ENCODE measurements at places on chromosomes 2 and 18.

GRCh38 chr2:157067562-157067961 lies 189.9 kb upstream of the GALNT5 start:
- no peak overlapping the region for H3K4me3 ChIP-seq
- H3K27ac ChIP-seq, result no peak overlapping the region
- DNase-seq, result no peak
- H3K4me1 ChIP-seq, result no peaks in the 10 kb centered on the region
- peaks cover 4% of the 10 kb centered on the region for H3K27me3 ChIP-seq

GRCh38 chr2:185441486-185442005 lies 297.1 kb upstream of the FSIP2 start:
- no peak overlapping the region for H3K4me3 ChIP-seq
- no peaks in the 10 kb centered on the region for H3K4me1 ChIP-seq
- DNase-seq, result no peak
- no peaks in the 10 kb centered on the region for H3K36me3 ChIP-seq
- H3K27me3 ChIP-seq, result no peaks in the 10 kb centered on the region
- H3K27ac ChIP-seq, result no peak overlapping the region

GRCh38 chr2:128198656-128199055 lies 107.7 kb downstream of the UGGT1 start:
- H3K27ac ChIP-seq, result no peak overlapping the region
- peaks cover 25% of the 10 kb centered on the region for H3K4me1 ChIP-seq
- H3K4me3 ChIP-seq, result no peak overlapping the region
- no peak for DNase-seq
- no peaks in the 10 kb centered on the region for H3K36me3 ChIP-seq

GRCh38 chr18:63173983-63174382 lies 145.6 kb downstream of the BCL2 start:
- no peak for DNase-seq
- peaks cover 43% of the 10 kb centered on the region for H3K4me1 ChIP-seq
- H3K27me3 ChIP-seq, result no peaks in the 10 kb centered on the region
- peaks cover 9% of the 10 kb centered on the region for H3K36me3 ChIP-seq
- no peak overlapping the region for H3K4me3 ChIP-seq
- H3K27ac ChIP-seq, result peak overlapping the region; percentile 95

GRCh38 chr2:43270930-43271615 lies 44.7 kb upstream of the ZFP36L2 start:
- DNase-seq, result no peak
- H3K4me3 ChIP-seq, result no peak overlapping the region
- no peaks in the 10 kb centered on the region for H3K27me3 ChIP-seq

DNA sequence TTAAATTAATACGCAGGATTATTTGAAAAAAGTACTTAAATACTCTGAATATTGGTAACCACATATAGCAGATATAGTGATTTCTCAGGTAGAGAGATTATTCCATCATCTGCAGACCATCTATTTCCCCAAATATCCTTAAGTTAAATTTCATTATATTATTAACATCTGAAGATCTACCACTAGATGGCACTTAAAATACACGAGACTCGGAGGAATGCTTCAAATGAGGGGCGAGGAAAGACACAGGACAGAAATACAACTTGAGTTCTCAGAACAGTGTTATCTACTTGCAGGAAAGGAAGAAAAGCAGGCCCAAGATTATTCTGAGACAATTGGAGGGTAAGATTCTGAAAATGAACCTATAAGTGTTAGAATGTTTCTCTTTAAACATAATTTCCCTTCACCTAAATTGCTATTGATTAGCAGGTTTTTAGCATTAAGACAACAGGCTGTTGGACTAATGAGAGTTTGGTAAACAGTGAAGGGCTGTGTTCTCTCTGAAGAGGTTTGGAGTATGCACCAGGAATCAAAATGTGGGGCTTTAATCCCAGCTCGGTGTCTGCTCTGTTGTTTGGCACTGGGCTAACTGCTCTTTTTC lies 76.9 kb upstream of the GCFC2 start:
- DNase-seq, result no peak
- no peak overlapping the region for H3K27ac ChIP-seq
- H3K4me3 ChIP-seq, result no peak overlapping the region
- peaks cover 27% of the 10 kb centered on the region for H3K27me3 ChIP-seq
- H3K36me3 ChIP-seq, result peaks cover 3% of the 10 kb centered on the region
- peaks cover 3% of the 10 kb centered on the region for H3K4me1 ChIP-seq

GRCh38 chr2:203470371-203470770 lies 64.7 kb downstream of the RAPH1 start:
- H3K36me3 ChIP-seq, result peaks cover 1% of the 10 kb centered on the region
- H3K27ac ChIP-seq, result no peak overlapping the region
- H3K27me3 ChIP-seq, result peaks cover 3% of the 10 kb centered on the region
- H3K4me1 ChIP-seq, result peaks cover 5% of the 10 kb centered on the region

All from T-helper 17 cell (primary cell).